Stimulated activated CD4-positive, alpha-beta T cell treated with anti-CD3 and anti-CD28 coated beads, Interleukin-1b, Interleukin-23, amount 100 ng/mL, for 1 hour (primary cell): ENCODE measurements at places on chromosomes 16 and 17.

DNA sequence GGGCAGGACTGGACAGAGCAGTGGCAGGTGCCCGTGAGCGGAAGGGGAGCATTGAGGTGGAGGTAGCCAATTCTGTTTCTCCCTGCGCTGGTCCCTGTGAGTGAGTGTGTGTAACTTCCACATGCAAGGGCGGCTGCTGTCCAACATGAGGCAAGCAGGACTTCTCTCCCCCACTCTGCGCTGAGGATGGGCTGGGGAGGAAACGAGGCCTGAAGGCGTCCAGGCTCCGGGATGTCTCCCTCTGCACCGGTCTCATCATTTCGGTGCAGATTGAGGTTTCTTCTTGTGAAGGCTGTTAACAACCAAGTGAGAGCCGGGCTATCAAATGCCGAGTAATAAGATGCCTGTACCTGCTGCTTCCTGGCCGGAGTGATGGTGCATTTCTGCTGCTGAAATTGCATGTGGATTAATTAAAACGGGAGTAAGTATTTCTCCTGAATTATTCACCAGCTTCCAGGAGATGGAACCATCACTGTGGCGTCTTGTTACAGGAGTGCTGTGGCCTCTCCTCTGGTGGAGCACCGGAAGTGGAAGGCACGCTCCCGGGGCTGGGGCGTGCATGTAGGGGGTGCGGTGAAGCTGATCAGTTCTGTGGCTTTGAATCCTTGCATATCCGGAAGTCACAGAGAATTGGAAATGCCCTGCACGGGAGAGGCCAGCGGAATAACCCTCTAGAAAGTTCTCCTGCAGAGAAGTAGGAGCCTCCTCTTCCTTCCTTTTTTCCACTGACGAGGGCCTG, 41.7 kb upstream of the MGAT5B start:
- no peak for DNase-seq

DNA sequence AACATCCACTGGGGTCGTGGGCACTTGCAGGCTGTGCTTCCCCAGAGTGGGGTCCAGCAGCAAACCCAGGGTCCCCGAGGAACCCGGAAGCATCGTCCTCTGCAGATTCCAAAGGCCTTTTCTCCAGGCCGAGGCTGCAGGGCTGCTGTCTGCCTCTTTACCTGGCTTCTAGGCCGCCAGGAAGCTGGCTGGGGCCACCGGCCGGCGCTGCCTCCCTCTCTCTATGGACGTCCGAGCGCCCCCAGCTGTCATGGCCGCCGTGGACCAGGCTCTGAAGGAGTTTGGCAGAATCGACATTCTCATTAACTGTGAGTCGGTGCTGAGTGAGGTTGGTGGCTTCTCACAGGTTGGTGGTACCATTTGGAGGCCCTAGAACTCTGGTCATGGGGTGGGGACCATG, 5.6 kb downstream of the DECR2 start:
- DNase-seq: no peak

DNA sequence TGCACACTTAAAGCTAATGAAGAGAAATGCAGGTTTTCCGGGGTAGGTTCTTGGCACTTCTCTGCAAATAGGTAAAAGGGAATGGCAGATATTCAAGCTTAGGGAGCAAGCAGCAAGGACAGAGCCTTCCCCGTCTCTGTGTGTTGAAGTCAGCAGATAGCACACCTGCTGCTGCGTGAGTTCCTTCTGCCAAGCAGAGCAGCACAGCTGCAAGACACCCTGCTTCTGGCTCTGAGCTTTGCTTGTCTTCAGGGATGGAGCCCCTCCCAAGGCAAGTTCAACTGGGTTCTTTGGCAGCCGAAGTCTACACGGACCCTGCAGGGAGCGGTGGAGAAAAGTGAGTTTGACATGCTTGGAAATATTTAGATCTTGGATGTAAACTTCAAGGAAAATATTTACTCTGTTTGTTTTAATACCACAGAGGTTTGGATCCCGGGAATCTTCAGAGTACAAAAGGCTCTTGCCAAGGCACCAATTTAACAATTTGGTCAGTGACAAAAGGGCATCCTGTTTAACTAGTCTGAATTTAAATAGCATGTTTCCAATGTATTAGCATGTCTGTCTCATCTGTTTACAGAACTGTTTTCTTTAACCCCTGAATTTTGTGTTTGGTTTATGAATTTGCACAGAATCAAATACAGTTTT, 113.4 kb upstream of the KCNJ16 start:
- no peak for DNase-seq

DNA sequence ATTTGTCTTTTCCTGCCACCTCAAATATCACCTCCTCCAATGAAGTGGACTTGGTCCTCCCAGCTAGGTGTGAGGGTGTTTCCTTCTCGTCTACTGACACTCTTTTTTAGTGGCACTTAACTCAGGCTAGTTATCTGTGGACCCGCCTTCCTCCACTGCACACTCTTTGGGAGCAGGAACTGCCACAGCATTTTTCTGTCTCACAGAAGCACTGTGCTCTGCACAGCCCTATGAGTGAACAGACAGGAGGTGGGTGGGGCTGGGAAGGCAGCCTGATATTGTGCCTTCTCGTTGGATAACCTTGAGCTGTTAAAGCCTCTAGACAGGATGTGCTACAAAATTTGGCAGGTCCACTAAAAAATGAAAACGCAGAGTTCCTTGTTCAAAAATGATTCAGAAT, 31.9 kb upstream of the HOXB13 start:
- no peak for DNase-seq

GRCh38 chr16:23847948-23848347, 12.2 kb downstream of the PRKCB start:
- no peak for DNase-seq

GRCh38 chr16:16120382-16121184, 102.7 kb downstream of the ABCC6 start:
- DNase-seq: no peak

- no peak for DNase-seq
These were observed 8.8 kb downstream of the TAX1BP3 start for GRCh38 chr17:3659541-3660111.

DNA sequence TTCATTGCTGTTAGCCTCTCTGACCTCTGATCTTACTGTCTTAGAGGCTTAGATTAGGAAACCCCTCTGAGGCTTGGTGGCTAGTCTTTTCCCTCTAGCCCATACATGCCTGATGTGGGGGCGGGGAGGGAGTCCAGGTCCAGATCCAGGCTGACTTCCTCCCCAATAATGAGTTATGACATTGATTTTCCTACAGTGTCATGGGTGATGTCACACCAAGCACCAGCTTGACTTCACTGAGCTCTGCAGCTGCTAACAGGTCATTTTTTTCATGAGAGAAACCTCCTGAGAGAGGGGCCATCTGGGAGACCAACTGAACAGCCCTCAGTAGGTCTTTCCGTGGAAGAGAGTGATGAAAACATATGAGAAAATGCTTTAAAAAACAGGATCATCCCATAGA, 180.2 kb upstream of the N4BP1 start:
- DNase-seq: no peak

DNA sequence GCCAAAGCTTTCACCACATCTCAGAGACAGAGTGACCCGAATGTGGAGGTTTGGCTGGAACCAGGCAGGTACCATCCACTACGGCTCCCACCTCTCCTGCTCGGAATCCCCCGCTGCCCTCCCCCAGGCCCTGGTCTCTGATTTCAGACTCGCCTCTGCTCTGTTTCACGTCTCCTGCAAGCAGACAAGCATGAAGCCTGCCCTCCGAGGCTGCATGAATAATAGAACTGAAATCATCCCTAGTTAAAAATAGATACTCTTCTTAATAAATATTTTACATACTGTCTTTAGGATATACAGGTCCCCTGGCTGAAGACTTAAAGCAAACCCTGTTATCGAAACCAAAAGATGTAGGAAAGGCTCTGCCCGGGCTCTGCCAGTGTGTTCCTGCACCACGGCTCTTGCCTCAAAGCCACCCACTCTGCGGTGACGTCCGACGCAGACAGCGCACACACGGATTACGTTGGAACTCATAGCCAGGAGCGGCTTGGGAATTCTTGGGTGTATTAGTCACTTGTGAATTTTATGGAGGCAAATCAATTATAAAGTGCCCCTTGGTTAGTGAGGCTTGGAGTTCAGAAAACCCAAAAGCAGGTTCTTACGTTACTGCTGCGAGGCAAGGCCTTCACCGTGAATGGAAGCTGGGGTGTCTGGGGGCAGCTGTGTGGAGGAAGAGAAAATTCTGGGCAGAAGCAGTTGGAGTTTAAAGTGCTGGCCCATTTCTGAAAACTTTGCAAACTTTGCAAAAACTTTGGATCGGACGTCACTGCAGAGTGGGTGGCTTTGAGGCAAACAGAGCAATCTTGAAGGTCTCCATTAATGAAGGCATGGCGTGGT, 25.6 kb upstream of the NPTX1 start:
- no peak for DNase-seq

DNA sequence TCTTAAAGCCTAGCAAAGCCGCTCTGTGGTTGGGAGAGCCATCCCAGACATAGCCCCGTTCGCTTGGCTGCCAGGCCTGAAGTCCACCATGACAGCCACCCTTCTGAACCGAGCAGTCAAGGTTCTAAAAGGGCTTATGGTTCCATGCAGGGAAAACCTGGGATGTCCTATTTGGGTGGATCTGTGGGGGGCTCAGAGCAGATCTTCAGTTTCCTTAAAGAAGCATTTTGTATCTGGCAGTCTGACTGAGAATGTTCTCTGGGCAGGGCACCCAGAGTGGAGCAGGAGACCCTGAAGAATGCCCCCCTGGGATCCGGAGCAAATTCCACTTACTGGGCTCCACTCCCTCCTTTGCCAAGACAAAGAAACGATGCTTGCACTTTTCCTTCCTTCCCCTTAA, 127.2 kb downstream of the IRX5 start:
- DNase-seq: no peak

DNA sequence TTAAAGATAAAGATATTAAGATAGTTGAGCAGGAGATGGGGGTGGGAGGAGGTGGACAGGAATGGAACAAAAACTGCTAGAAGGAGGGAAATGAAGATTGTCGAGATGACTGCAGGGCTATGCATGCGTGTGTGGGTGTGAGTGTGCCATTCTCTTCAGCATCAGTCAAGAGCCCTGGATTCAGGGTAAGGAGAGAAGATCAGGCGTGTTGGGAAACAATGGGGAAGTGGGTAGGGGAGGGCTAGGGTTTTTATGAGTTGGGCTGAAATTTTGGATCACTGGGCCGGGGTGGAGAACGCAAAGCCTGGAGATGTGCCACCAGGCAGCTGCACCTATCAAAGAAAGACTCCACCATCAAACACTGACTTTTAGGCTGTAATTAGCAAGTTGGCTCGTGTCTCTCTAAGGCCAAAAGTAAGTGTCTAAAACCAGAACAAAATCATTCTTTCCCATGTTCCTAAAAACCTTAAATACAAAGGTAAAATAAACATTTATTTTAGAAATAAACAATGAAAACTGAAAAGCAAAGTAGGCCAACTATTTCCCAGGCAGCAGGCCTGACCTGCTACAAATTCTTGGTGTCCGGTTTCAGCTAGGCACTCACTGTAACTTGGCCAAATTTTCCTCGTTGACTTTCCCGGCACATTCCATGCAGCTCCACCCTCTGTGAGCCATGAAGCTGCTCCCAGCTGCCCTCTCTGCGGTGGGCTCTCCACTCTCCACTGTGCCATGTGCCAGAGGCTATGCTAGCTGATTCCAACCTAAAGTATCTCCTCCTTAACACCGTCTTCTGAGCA, 4.2 kb downstream of the CDRT4 start:
- DNase-seq: no peak

GRCh38 chr16:23726710-23727109, 13.7 kb upstream of the ERN2 start:
- DNase-seq: no peak

DNA sequence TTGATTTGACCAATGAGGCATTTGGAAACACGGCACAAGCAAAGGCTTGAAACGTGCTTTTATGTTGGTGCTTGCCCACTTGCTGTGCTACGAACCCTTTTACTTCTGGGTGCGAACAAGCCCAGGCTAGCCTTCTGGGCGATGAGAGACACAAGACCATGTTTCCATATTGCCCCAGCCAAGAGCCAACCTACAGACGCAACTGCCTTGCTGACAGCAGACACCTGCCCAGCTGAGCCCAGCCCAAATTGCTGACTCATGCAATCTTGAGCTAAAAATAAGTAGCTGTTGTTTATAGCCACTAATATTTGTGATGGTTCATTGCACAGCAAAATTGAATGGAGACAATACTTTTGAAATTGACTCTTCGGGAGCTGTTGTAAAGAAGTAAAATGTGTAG, 464.5 kb downstream of the WWOX start:
- DNase-seq: no peak

- DNase-seq: no peak
These were observed 102.5 kb downstream of the MRM1 start for GRCh38 chr17:36703860-36704266.

DNA sequence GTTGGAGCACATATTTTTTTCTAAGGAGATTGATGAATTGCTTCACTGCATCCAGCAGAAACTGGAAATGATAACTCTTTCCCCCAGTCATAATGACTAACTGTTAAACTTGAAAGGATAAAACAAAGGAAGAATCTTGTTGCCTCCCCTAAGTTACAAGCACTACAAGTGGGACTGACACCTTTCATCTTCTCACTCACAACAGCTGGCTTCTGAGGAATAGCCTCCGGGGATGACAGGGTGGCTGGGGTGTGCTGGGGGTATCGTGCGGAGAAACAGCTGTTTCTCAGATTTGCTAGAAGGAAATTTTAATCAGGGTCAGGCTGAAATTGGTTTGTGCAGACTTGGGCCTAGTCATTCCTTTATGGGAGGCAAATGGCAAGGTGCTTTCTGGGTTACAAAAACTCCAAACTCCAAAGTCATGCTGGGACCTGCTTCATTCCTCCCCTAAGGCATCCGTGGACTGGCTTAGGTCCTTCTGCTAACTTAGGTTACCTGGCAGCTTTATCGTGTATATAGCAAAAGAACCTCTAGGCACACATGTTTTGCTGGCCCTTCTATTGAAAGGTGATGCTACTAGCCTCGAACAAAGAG, 557.2 kb downstream of the TOX3 start:
- no peak for DNase-seq

DNA sequence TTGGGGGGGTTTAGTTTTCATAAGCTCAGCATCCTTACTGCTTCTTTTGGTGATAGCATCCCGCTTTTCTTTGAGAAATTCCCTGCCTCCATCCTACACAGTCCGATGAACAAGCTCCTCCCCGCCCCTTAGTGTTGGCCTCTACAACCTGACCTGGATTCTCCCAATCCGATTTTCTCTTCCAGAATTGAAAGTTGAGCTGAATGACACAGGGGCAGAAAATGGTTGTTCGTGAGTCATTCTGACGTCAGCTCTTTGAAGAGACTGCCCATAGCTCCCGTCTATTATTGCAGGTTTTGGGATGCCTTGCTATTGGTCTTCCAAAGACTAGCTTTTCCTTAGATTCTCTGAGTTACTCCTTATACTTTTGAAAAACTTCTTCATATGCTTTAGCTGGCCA, 279.7 kb downstream of the SLC39A11 start:
- DNase-seq: no peak

- no peak for DNase-seq
These were observed 176.8 kb downstream of the SLC39A11 start for GRCh38 chr17:72915625-72916081.
